DMS79 treated with DMSO at 0.1 percent for 48 hours (cell line): ENCODE measurements at places on chromosomes 5 and 9.

- no peak for DNase-seq
Measured at GRCh38 chr5:83937837-83938236, 217.2 kb upstream of the HAPLN1 start.

DNA sequence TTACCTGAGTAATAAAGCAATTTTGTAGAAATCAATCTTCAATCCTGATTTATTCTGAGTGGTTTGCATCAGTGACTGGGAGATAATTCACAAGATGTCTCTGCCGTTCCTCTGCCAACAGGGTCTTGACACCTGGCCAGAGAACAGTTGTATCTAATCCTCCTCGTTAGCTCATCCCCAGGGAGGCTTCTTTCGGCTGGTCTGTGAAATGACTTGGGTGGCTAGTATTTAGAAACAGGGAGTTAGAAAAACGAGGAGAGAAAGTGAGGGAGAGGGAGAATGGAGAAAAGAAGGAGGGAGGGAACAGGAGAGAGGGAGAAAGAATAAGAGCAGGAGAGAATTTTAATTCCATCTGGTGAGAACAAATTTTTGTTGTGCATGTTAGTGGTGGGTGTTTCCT, 600.2 kb upstream of the TLE4 start:
- no peak for DNase-seq

GRCh38 chr5:131019601-131020315, 145.3 kb downstream of the HINT1 start:
- DNase-seq: no peak

- no peak for DNase-seq
Measured at GRCh38 chr5:148989567-148989966, 73.3 kb downstream of the SH3TC2 start.

- no peak for DNase-seq
Measured at GRCh38 chr5:110803467-110804326, 64.9 kb downstream of the SLC25A46 start.

DNA sequence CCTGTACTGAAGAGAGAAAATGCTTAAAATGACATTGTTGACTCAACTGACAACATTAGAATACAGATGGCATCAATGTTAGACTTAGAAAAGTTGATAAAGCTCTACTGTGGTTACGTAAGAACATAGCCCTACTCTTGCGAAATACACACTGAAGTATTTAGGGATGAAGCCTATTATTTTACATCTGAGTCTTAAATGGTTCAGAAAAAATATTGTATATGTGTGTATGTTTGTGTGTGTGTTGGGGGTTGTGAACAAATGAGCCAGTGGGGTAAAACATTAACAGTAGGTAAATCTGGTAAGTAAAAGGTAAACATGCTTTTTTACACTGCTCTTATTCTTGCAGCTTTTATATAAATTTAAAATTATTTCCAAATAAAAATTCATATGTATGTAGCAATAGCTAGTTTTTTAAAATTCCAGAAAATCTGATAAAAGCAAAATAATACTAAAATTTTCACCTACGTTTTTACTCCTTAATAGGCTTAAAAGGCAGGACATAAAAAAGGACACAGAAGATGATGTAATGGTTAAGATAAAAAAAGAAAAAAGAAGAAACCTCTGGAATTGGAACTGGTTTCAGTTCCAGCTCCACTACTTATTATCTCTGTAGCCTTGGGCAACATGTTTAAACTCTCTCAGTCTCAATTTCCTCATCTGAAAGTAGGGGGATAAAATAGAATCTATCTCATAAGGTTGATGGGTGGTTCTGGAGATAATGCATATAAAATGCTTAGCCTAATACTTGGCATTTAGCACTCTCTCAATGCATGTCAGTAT, 44.3 kb downstream of the GARNL3 start:
- no peak for DNase-seq

- no peak for DNase-seq
Measured at GRCh38 chr5:157160001-157160400, 6.1 kb downstream of the GARIN3 start.

GRCh38 chr5:151469386-151469785, 22.0 kb downstream of the SLC36A1 start:
- DNase-seq: no peak

- no peak for DNase-seq
Measured at GRCh38 chr5:84603568-84604185, 219.0 kb upstream of the EDIL3 start.

DNA sequence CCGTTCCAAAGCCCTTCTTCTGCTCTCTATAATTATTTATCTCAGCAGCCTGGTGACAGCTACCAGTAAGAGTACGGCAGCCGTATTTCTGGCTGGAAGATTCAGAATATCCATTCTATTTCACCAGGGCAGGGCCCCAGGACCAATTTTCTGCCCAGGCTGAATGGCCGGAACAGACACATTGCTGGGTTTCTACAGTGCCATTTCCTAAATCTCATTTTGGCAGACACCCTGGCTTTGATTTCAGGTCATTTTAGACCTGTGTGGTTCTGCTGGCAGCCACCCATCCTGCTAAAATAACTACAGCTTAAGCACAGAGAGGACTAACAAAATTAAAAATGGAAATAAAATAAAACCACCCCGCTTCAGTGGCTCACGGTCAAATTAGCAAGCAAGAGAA, 95.0 kb downstream of the CRB2 start:
- DNase-seq: no peak

DNA sequence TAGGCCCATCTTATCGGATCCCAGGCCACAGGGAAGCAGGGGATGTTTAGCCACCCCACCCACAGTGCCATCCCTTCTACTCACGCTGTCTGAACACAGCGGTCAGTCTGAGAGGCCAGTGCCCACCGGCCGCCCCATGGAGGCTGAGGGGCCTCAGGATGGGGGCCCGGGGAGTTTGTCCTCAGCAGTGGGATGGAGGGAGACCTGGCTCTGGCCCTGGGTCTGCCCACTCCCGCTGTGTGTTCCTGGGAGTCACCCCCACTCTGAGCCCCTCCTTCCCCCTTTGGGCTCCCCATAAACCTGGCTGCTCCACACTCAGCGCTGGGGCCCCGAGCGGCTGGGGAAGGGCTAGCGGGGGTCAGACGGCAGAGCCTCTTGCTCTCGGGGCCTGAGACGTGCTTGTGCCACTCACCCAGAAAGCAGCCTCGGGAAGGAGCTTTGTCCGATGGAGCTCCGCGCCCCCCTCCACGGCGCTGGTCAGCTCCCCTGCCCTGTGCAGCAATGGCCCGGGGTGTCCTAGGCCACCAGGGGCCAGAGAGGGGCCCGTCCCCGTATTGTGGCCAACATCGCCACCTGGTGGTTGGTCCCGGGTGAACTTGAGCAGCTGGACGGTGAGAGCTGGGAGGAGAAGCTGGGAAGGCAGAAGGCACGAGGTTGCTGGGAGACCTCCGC, 10.9 kb upstream of the LAMC3 start:
- peak; percentile 73 for DNase-seq

DNA sequence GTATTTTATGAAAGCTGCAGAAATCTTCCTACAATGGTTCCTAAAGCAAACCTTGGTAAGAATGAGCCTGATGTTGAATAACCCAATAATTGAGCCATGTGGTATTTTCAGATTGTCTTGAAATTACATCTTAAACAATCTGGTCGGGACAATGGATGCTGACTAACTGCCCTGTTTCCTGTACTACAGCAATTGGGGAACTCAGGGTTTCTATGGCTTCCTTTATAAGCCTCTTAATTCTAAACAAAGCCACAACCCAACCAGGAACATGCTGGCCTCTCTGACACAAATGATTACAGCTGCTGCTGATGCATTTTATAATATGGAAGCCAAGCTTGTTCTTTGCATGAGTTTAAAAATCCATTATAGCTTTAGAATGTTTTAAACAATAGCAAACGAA, 30.2 kb downstream of the PTPN3 start:
- no peak for DNase-seq

DNA sequence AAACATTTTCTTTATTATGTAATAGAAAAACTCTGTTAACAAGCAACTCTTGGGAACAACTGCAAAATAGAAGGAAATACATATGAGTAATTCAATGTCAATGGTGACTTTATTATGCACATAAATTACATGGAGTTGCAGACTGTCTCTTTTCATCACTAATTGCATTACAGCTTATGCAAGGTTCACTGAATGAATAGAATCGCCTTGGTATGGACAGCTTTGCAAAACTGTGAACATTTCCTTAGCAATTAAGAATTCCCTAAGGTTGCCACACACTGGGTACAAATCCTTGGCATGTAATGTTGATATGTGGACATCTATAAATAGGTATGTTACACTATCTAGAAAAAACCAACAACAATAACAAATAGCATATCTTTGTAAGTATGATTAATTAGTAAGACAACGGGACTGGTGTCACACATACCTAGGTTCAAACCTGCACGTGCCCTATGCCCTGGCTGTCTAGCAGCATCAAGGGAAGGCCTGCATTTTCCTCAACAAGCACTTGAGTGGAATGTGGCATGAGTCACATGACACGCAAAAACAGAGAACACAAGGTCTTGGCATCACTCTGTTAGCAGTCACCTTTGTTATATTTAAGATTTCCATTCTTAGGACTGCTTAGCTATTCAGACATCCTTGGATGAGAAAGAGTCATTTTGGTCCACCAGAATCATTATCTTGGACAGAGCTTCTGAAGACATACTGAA, 263.9 kb downstream of the CTNND2 start:
- DNase-seq: no peak

DNA sequence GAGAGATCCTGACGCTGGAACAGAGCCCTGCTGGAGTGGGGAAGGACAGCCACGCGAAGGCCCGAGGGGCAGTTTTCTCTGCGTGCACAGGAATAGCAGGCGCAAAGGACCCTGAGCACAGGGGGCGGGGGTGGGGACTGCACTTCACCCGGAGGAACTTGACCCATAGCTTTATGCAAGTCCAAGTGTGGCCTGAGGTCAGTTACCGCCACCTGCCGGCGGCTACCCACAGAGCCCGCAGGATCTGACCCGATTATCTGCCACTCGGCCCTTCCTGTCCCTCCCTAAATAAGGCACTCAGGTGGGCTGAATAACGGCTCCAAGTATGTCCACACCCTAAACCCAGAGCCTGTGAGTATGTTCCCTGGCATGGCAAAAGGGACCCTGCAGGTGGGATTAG, 65.4 kb upstream of the FCN1 start:
- DNase-seq: no peak

GRCh38 chr5:32753765-32754164, 42.6 kb downstream of the NPR3 start:
- no peak for DNase-seq

GRCh38 chr5:68012429-68012828, 203.1 kb upstream of the PIK3R1 start:
- no peak for DNase-seq

DNA sequence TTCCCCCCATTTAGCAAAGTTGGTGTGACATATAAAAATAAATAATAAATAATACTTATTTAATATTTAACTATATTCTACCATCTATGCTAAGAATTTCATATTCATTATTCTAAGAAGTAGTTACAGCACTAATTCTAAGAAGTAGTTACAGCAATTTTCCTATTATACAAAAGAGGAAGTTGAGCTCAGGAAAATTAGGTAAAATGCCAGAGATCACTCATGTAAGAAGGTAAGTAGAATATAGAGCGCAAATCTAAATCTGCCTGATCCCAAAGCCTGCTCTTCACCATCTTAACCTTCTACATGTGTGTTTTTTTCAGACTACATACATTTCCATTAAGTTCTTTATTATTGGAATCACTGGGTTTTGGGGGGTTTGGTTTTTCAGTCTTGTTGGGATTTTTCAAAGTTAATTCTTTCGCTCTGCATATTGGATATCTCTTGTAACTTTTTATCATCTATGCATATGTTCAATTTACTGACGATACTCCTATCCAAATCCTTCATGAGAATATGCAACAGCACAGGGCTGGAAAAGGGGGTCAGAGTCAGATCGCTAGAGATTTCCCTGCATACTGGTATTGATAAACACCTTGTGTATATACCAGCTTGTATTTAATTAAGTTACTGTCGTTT, 852.1 kb downstream of the MAT2B start:
- no peak for DNase-seq

DNA sequence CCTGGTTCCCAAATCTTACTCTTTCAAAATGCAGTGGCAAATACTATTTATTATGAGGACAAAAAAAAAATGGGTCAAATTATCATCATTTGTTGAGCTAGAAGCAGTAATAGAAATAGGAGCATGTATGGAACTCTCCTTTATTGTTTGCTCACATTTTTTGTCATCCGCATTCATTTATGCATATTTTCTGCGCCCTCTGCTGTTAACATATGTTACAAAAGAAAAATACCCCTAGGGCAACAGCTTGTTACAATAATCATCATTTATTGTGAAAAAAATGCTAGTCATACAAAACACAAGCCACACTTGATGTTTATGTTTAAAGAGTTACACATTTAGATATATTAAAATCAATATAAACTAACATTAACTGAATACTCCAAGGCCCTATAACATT, 328.2 kb downstream of the TUSC1 start:
- DNase-seq: no peak

GRCh38 chr9:76901801-76902200, 4.1 kb downstream of the PRUNE2 start:
- no peak for DNase-seq

- peak; percentile 1 for DNase-seq
Measured at GRCh38 chr9:77019236-77019925, at the start of gene FOXB2. FOXB2 (plus strand) TSS chr9:77019655; CDS start chr9:77019655, 0 bp downstream.

- DNase-seq: no peak
Measured at GRCh38 chr5:79122973-79123372, 11.4 kb downstream of the BHMT start.

DNA sequence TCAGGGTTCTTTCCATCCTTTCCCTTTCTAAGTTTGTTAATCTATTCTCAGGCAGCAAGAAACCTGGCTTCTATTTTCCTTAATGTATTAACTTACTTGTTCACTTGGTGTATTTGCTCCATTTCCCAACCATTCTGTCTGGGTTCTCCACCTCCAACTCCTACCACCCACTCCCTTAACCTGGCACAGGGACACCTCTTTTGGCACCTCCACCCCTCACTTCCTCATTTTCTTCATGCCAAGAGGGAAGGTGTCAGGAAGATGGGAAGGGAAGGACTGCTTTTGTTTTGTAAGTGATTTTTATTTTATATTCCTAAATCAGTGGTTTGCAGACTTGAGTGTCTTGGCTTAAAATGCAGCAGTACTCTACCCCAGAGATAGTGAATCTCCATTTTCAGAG, 166.1 kb downstream of the TRIO start:
- DNase-seq: no peak

DNA sequence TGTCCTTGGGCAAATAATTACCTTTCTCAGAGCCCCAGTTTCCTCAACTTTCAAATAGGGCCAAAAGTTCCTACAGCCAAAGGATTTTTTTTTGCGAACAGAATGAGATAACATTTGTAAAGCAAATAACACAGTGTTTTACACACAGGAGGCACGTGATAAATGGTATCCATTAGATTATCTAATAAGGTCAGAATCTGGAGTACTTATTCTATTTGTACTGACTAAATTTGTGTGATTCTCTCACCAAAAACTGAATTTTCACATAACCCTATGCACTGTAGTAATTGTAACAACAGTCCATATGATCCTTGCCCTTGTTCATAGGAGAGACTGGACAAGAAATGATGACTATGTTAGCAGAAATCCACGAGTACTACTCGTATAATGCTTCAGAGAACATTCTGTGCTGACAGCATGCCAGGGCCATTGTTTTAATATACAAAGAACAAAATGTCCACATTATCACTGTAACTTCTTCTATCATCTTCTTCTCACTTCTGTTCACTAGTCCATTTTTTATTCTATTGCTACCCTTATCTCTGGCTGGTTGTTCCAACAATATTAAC, 13.9 kb upstream of the FEM1C start:
- no peak for DNase-seq
